ENCODE measurements at places on chromosomes 2 and 18.
A peak's percentile ranks its signal among the peaks of the same experiment; 100 is the strongest.

DNA sequence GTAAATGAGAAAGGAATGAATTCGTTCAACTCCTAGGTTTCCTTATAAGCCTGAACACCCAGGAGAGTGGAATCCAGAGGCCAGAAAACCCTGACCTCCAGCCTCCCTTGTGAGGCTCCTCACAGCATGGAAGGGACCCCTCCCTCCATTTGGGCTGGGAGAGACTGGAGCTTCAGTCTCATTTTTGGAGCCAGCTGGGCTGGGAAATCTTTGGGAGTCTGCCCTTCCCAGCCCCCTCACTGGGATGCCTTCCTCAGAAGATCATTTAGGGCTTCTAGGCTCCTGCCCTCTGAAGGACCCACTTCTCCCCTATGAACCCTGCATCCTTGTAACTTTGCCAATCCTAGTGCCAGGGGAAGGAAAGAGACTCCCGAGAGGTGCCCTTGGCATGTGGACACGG lies 346.1 kb downstream of the CYP26B1 start:
- no peak for DNase-seq

GRCh38 chr2:232460171-232460570 lies 4.2 kb downstream of the ALPI start:
- DNase-seq: no peak

DNA sequence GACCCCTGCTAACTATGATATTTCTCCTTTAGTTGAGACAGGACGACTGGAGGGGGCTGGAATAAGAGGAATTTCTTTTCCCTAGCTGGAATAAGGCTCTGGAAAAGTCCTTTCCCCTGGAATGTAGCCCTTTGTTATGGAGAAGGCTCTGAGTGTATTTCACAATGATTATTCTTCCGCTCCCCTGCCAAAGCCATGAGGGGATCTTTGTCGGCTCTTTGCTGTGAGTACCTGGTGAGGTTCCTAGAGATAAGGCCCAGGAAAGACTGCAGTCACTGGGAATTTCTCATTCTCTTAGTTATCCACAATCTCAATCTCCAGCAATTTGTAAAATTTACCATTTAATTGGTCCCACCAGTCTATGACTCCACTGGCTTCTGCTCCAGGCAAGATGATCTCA lies 340.2 kb upstream of the HNRNPA3 start:
- no peak for DNase-seq

GRCh38 chr2:108927936-108928659 lies 60.9 kb downstream of the EDAR start:
- peak; percentile 38 for DNase-seq

DNA sequence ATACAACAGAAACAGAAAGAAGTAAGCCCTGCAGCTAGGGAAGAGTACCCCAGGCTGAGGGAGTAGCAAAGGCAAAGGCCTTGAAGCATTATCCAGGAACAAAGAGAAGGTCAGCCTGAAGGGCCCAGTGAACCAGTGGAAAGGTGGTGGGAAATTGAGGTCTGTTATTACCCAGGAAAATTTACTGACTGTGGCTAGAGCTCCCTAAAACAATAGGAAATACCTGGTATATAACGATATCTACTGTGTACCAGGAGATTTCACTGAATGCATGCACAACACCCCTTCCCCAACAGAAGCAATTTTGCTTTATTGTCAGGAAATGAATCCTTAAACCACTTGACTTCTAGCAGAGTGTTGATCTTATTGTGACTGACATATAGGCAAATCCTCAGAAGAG lies 365.3 kb downstream of the ERBB4 start:
- DNase-seq: no peak

DNA sequence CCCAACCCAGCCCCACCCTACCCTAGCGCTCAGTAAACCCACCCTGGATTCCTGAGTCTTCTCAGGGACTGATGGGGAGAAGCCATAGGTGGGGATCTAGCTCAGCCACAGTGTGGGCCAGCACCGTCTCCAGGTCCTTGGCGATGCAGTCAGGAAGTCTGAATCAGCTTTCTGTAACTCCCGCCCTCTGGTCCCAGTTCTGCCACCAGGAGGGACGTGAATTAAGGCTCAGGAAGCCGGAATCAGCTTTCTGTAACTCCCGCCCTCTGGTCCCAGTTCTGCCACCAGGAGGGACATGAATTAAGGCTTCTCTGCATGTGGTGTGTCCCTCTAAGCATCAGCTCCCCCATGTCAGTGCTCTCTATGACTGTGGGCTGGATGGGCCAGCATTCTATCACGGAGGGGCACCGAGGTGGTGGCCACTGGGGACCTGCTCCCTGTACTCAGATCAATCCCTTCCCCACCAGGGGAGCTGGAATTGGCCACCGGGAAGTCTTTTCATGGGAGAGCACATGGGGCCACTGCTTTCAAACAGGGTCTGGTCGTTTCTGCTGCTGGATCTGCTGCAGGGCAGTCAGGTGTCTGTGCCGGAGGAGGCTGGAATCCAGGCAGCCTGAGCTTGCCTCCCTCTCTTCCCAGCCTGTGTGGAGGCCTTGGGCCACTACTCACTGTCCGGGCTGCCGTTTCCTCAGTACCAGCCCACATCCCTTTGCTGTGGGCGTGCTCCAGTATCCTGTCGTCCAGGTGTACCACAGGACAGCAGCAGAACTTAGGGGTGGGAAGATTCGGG lies 24.7 kb downstream of the ASB18 start:
- DNase-seq: no peak

DNA sequence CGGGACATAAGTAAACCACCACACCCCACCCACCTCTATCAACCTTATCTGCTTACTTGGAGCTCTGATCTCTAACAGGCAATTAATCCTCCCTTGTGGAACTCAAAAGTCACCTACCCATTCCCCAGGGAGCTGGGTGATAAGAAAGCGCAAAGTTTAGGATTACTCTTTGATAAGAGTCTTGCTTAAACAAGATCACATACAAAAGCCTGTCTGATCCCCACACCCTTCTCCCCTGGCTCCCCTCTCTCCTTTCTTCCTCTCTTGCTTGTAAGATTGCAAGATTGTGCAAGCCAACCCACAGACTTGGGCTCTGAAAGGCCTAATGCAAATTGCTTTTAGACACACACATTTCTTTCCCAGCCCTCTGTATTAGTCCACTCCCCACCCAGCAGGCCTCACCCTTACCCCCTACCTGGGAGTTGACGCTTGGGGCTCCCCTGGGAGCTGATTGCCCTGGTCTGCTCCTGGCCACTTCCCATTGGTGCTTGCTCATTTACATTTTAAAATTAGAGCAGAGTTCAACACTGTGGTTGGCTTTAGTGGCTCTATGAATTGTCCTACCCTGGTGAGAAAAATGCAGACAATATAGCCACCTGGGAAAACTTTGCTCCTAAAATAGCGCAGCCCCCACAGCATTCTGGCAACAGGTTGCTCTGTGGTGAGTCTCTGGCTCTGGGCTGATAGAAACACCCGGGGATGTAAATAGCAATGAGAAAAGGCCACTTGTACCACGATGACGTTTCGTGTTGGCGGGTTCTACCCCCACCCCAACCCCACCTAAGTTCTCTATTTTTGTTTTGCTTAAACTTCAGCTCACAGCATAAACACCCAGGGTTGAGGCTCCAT lies 92.8 kb upstream of the MSH2 start:
- no peak for DNase-seq

- peak; percentile 78 for DNase-seq
These were observed 348.6 kb downstream of the DLGAP1 start for GRCh38 chr18:4106407-4107033.

GRCh38 chr2:157487271-157487610 lies 43.4 kb upstream of the CYTIP start:
- DNase-seq: no peak

DNA sequence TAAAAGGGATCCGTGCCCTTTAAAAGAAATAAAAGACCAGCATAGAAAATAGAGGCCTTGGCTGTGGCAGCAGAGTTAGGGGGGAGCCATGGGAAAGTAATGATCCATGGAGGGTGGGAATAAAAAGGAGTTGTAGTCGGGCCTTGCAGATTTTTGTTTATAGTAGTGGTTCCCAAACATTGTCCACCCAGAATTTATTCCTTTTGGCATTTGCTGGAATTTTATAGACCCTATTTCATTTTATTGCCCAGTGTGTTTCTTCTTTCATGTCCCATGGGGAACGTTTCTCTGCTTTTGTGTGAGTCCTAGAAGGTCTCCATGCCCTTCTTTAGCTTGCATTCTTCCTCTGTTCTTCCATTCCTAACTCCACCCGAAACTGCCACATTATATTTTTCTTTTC lies 222.2 kb downstream of the LTBP1 start:
- no peak for DNase-seq

DNA sequence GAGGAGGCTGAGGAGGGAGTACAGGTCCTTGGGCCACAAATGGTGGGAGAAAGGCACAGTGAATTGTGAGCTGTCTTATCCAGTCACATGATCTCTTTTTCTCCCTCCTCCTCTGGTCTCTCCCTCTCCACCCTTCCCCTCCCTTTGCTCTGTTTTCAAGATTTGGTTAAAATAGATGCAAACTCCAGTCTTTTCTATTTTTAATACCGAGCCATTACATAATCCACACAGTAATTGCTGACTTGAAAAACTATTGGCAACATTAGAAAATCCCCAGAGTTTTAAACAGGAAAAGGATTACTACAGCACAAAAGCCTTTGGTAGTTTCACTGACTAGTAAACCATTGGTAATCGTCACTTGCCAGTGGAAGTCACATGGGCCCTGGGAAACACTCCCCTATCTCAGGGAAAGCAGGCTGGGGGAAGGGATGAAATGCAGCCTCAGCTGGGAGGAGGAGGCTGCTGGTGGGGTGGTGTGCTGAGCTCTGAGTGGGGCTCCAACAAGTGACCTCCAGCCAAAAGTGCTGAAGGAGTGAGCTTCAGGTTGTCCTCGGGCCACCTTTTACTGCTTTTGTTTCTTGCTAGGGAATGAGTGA lies 57.4 kb upstream of the PCBP1 start:
- DNase-seq: peak; percentile 83

DNA sequence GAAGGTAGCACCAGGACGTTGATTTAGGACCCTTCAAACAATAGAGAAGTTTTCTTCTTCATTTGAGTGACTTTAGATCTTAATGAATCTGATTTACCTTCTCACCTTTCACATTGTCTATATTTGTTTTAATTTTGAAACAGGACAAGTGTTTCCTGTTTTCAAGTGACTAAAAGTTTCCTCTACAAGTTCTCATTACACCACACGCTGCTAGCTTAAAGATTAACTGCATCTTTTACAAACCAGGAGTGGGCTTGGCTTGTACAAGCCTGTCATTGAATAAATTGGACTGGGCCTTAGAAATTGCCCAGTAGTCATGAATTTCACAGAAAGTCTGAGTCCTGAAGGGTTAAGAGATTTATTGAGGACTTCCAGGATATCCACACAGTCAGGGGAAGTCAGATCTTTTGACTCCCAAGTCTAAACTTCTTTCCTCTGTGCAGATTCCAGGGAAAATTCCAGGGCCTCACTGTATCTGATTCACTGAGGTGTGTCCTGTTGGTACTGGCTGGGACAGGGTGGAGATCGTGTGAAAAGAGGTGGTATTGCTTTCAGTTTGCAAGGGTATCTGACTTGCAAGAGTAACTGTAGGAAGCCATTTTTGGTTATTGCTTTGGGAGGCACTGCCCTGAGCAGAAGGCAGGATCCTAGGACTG lies 3.4 kb downstream of the SGPP2 start:
- no peak for DNase-seq

DNA sequence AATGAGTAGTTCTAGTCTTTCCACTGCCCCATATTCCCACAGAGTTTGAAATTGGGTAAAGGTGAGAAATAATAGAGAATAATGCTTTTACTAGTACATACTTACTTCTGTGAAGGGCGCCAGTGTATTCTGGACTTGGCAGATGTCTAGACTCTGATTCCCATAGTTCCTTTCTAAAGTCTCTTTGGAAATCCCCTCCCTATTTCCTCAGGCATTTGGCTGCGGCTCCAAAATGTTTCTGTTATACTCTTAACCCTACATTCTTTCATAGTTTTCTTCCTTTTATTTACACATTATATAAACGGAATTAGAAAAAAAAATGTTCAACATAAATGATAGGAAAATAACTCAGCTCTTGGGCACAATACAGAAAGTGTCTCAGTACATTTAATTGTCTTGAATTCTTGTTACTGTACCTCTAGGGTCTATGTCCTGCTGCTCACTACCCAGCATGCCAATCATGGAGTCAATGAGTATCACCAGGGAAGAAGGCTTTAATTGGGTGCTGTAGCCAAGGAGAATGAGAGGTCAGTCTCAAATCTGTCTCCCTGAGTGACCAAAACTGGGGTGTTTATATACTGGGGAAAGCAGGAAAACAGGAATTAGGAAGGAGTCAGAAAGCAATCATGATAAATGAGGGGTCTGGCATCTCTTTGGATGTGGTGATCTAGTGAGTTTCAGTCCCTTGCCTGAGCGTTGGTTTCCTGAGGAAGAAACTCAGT lies 147.8 kb upstream of the MMADHC start:
- DNase-seq: no peak

GRCh38 chr2:126881591-126881990 lies 17.1 kb upstream of the TEX51 start:
- no peak for DNase-seq

GRCh38 chr18:12252061-12252460 lies 2.1 kb upstream of the CIDEA start:
- no peak for DNase-seq

DNA sequence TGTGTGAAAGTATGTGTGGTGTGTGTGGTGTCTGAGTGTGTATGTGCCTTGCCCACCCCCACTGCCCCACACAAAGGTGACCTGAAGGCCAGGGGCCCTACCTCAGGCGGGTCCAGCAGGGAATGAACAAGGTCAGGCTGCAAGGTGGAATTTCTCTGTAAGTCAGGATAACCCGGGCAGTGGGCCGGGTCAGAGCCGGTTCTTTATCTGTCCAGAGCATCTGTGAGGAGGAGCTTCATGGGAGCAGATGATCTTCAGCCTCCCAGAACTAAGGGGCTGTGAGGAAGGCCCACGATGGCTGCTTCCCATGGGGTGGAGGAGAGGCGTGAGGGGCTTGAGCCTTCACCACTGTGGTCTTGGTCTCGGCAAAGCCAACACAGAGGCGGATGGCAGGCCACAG lies 150.3 kb downstream of the TFCP2L1 start:
- no peak for DNase-seq

DNA sequence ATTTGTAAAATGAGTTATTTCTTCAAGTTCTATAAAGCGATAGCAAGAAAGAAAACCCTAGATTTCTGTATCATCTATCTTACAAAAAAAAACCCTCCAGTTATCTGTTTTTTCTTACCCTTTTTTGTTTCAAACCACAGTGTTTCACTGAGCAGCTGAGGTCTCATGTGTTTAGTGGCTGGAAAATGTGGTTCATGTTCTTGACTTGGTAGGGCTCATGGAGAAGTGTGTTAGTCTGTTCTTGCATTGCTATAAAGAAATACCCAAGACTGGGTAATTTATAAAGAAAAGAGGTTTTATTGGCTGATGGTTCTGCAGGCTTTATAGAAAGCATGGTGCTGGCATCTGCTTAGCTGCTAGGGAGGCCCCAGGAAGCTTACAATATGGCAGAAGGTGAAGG lies 147.3 kb upstream of the NABP1 start:
- no peak for DNase-seq

- no peak for DNase-seq
These were observed 117.2 kb downstream of the CTNNA2 start for GRCh38 chr2:79630060-79630459.

DNA sequence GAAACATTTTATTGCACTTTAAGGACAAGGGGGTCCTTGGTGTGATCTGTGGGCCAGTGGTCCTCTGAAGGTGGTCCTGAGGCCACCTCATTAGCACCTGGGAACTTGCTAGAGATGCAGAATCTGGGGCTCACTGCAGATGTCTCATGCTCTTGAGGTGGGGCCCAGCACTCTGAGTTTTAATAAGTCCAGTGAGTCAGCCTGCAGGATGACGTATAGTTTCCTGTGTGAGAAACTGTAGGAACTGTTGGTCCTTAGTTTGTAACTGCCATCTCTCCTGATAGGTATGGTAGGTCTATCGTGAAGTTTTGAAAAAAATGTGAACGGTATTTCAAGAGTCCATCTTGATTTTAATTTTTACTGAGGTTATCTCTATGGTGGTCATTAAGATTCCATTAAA lies 2.8 kb downstream of the TRPM8 start:
- no peak for DNase-seq

All from hindlimb muscle (tissue), 1 donor.